ENCODE measurements at places on chromosomes 4 and X. TPM values are rescaled to one million over a fixed set of nuclear protein-coding genes. Genes with fewer than 3 reads are reported as not detected.

DNA sequence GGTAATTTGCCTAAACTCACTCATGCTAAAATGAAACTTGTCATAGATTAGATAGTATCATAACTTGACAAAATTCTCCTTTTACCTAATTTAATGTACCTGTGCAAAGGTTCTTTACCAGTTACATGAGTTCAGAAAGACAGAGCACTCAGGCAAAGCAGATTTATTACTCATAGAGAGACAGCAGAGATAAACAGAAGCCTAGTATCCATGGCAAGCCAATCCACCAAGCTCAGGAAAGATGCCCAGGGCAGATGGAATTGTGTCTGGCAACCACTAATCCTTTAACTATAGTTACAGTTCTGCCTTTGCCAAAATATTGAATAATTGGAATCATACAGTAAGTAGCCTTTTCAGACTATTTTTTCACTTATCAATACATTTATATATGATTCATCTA is 826.2 kb downstream of the TECRL start:
- no peak for DNase-seq

DNA sequence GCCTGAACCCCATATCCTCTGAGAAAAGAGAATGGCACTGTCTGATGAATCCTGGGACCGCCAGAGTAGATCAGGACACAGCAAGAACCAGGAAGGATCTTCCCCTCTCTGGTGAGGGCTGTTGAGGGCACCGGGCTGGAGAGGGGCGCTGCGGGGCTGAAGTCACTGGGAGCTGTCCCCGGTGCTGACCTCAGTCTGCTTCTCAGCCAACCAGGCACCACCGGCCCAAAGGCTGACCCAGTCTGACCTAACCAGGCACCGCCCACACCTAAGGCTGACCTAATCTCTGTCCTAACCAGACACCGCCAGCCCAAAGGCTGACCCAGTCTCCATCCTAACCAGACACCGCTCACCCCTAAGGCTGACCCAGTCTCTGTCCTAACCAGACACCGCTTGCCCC is 82.8 kb downstream of the CPZ start:
- peak; percentile 51 for DNase-seq

DNA sequence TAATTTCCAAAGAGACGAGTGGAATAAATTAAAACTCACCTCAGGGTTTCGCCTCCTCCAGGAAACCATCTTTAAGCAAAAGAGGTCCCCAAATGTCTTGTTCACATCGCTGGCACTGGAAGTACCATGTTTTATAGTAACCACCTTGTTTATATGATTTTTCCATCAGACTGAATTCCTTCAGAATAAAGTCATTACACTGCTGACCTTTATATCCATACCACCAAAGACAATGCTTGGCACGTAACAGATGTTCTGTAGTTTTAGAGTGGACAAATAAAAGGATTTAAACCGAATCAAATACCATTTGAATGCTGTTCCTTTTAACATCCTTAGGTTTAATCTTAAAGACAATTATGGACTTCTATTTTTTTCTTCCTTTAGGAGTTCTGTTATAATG is 4.7 kb downstream of the NUDT6 start:
- DNase-seq = no peak

DNA sequence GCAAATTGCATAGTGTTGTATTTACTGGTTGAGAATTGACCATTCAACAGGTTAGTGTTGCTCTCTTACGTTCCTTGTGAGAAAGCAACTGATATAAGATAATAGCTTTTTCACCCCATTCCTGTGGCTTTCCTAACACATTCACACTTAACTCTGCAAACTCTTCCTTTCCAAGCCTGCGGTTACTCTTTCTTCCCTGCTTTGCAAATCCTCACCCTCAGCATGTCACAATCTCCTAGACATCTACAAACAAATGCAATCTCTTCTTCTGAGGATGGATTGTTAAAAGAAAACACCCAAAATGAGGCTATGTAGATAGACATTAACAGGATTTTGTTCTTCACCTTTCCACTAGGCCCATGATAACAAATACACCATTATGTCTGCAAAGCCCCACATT is 771.7 kb upstream of the PCDH7 start:
- DNase-seq = no peak

DNA sequence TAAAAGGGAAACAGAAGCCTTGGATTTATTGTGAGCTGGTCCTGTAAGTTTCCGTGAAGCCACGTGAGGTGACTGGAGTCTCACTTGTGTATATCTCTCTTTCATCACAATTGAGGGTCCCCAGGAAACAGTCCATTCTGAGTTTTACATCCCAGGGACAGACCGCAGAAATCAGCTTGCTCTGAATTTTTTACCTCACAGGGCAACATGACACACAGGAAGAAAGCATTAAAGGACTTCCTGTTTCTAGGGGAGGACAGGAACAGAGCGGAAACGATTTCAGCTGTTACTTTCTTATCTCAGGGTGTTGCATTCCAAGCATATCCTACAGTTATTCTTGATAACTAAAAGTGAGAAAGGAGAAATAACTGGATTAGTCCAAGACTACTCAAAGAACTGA is 553.5 kb downstream of the TRAM1L1 start:
- DNase-seq = no peak

DNA sequence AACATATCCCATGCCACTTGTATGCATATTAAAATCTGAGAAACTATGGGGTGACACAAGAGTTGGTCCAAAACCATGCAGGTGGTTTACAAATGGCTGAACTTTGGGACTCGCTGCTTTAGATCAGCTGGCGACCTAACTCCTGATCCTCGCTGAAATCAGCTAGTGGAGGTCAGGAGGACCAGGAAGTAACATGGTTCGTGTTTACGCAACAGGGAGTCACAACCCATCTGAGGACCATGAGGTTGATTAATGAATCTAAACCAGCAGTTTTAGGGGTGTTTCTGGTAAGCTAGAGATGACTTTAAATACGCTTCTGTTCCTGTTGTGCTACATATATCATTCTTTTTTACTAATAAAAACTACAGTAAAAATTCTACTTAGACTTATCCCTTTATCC is 12.9 kb downstream of the TSPAN5 start:
- no peak for DNase-seq

Gene TMEM156
- polyA plus RNA-seq = 2.7 TPM

Gene TACR3
- polyA plus RNA-seq = 2.3 TPM

Gene TFE3
- polyA plus RNA-seq = 38.9 TPM

Gene GAGE12E
- not detected for polyA plus RNA-seq

Gene CORIN
- 5.5 TPM for polyA plus RNA-seq

Gene FGB
- polyA plus RNA-seq = 165 TPM
